Umbilical cord (tissue), 2 donors: ENCODE measurements at places on chromosomes 1 and 21. TPM values are rescaled to one million over a fixed set of nuclear protein-coding genes. Genes with fewer than 3 reads are reported as not detected.
A peak's percentile ranks its signal among the peaks of the same experiment; 100 is the strongest.

DNA sequence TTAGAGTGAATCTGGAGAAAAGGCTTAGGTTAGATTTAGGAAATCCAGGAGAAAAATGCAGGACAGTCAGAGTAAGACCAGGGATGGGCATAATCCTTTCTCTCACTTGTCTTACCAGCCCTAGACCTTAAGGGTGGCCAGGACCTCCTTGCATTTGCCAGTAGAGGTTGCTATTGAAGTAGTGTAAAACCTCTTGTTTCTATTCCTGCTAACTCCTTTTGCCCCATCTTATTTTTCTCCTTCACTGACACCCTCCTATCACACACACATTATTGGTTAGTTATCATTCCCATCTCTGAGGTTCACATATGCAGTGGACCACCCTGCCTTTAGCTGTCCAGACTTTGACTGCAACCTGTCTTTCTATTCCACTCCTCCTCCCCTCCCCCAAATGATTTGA lies 75.0 kb upstream of the MACF1 start:
- DNase-seq: no peak

The EDN2 gene
- 4.6 TPM for total RNA-seq

- DNase-seq: no peak
Measured at GRCh38 chr1:166170726-166171125, 3.9 kb upstream of the FAM78B start.

The CATSPERE gene
- total RNA-seq: 6.0 TPM

DNA sequence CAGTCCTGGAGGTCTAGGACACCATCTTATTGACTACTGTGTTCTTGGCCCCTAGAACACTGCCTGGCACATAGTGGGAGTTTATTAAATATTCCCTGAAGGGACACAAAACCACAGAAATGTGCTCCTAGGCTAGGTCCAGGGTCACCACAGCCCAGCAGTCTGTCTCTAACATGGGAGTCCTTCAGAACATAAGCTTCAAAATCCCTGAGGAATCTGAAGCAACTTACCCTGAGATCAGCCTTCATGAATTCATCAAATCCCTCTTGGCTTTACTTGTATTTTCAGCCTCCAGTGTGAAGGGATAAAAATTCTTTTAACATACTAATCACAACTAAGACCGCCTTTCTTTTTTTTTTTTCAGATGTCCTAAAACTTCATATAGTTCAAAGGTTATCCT lies 32.7 kb upstream of the BCAR3 start:
- DNase-seq: peak; percentile 88

The PALMD gene
- total RNA-seq: 33.0 TPM

The EXOC8 gene
- 13.7 TPM for total RNA-seq

- no peak for DNase-seq
Measured at GRCh38 chr1:40162753-40163441, 1.7 kb downstream of the RLF start.

DNA sequence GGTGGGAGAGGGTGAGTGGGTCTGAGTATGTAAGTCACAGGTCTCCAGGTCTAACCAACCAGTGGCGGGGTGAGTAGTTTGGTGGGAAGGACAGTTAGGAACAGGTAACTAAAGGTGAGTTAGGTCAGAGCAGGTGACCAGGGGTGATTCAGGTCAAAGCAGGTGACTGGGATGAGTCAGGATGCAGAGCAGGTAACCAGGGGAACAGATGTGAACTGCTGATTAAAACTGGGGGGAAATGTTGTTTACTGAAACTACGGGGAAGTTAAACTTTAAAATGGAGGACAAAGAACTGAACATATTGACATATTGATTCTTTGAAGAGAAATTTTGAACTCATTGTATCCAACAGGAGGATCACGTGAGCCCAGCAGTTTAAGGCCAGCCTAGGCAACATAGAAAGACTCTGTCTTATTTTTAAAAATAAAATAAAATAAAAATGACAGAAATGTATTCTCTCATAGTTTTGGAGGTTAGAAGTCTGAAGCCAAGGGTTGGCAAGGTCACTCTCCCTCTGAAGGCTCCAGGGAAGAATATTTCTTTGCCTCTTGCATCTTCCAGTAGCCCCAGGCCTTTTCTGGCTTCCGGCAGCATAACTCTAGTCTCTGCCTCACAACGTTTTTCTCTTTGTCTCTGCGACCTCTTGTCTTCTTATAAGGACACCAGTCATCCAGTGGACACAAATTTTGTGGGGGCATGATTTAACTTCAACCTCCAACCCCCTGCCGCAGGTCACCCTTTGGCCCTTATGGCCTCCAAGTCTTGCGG lies 64.3 kb upstream of the TINAGL1 start:
- DNase-seq: no peak

The TMPRSS15 gene
- 2.6 TPM for total RNA-seq

The TAS1R1 gene
- total RNA-seq: not detected

The DENND2C gene
- total RNA-seq: 10.8 TPM

The SH3BP5L gene
- total RNA-seq: 14.0 TPM

DNA sequence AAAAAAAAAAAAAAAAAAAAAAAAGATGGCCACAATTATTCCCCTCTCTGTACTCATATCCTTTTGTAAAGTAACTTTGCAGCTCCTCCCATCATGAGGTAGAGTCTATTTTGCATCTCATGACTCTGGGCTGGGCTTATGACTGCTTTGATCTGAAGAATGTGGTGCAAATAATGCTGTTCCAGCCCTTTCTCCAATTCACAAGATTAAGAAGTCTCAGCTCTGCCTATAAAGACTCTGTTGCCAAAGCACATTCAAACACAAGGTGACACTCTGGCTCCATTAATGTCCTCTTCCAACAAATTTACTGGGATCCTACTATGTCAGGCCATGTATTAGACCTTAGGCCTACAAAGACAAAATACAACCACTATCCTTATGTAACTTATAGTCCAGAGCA lies 64.8 kb upstream of the PTCH2 start:
- DNase-seq: peak; percentile 8

DNA sequence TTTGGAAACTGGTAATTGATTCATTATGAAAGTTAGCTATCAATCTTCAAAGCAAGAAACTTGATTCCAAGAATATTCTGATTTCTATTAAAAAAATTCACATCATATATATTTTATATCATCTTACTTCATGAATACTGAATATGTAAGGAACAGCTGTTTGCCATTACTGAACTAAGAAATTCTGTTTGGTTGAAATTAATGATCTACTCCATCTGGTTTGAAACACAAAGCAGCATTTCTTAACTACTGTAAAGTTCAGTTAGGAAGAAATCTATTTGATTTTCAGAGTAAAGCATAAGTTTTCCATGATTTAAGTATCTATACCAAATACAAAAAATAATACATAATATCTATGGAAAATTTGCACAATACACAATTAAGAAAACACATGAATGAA lies 66.0 kb upstream of the SCYL3 start:
- DNase-seq: no peak

DNA sequence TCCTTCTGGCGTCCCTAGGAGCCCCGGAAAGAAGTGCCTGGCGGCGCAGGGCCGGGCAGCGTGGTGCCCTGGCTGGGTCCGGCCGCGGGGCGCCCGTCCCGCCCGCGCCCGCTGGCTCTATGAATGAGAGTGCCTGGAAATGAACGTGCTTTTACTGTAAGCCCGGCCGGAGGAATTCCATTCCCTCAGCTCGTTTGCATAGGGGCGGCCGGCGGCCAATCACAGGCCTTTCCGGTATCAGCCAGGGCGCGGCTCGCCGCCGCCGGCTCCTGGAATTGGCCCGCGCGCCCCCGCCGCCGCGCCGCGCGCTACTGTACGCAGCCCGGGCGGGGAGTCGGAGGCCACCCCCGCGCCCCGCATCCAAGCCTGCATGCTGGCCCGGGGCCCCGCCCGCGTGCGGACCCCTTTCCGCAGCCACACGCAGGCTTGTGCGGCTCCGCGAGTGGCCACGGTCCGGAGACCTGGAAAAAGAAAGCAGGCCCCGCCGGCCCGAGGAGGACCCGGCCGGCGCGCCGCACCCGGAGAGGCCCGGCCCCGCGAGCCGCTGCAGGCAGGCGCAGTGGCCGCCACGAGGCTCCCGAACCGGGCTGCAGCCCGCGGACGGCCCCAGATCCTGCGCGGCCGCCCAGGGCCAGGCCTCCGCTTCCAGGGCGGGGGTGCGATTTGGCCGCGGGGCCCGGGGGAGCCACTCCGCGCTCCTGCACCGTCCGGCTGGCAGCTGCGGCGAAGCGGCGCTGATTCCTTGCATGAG lies 160.4 kb downstream of the RUNX1 start:
- peak; percentile 97 for DNase-seq

DNA sequence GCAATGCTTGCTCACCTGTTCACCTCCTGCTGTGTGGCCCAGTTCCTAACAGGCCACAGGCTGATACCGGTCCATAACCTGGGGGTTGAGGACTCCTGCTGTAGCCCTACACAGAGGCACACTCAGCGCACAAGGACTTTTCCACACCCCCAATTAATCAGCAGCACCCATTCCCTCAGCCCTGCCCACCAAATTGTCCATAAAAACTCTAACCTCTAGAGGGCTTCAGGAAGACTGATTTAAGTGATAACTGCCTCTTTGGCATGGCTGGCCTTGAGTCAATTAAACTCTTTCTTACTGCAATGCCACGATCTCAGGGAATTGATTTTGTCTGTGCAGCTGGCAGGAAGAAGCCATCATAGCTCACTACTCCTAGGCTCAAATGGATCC lies 71.3 kb upstream of the MUTYH start:
- no peak for DNase-seq

The CRABP2 gene
- 46.7 TPM for total RNA-seq

DNA sequence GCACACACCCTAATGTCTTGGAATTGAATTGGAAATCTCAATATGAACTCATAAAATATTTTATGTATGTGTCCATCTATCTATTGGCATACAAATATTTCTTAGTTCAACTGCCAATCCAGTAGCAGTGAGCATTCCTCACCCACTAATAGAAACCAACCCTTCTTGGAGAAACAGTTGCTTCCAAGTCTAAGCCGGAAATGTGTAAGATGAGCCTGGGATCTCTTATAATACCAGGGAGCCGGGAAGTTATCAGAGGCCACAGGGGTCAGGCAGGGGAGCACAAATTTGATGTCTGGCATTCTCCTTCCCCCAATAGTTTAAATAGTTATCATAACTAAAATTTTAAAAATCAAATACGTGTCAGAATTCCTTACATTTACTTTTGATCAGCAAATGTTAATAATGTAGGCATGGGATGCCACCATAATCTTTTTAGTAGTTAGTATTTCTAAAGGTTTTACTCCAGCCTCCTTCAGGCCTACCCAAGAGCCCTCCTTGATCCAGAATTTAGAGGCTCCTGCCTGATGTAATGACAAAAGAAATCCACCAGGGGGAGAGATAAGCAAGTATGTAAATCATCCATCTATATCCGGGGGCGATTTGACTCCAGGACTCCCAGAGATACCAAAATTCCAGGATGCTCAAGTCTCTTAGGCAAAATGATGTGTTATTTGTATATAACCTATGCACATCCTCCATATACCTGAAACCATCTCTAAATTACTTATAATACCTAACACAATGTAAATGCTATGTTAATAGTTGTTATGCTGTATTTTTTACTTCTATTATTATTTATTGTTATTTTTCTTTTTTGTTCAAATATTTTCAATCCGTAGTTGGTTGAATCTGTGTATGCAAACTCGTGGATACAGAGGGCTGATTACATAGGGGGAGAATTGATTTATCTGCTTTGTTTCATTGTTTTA lies 218.7 kb upstream of the COA6 start:
- DNase-seq: peak; percentile 66
